Pancreas (tissue), 10 donors: ENCODE measurements at places on chromosomes 2 and 18. TPM values are rescaled to one million over a fixed set of nuclear protein-coding genes. Genes with fewer than 3 reads are reported as not detected.

DNAJC5G gene
- not detected for total RNA-seq

PLEKHB2 gene
- 20.7 TPM for total RNA-seq

RIT2 gene
- not detected for total RNA-seq

SKOR2 gene
- not detected for total RNA-seq

TLK1 gene
- 25.8 TPM for total RNA-seq
